ENCODE measurements at places on chromosomes 16 and 17. TPM values are rescaled to one million over a fixed set of nuclear protein-coding genes. Genes with fewer than 3 reads are reported as not detected.

CTRB2 gene
- not detected for total RNA-seq

TNP2 gene
- total RNA-seq = not detected

MVP gene
- 250 TPM for total RNA-seq

LRRC75A gene
- 1.5 TPM for total RNA-seq

GH1 gene
- total RNA-seq = not detected

HP gene
- not detected for total RNA-seq

HBA2 gene
- not detected for total RNA-seq

NEUROD2 gene
- not detected for total RNA-seq

All from endothelial cell of coronary artery (primary cell).